Thoracic aorta (tissue), 2 donors: ENCODE measurements at places on chromosomes 7 and 10. TPM values are rescaled to one million over a fixed set of nuclear protein-coding genes. Genes with fewer than 3 reads are reported as not detected.

The SLC29A4 gene
- total RNA-seq, result 0.21 TPM

The RAPGEF5 gene
- total RNA-seq, result 70.8 TPM

The C10orf62 gene
- total RNA-seq, result not detected

The CAV2 gene
- 93.8 TPM for total RNA-seq

The RSPH10B2 gene
- not detected for total RNA-seq

The MRC1 gene
- total RNA-seq, result 62.6 TPM

The LMOD2 gene
- total RNA-seq, result not detected

The TAS2R41 gene
- 2.5 TPM for total RNA-seq

The ADRA2A gene
- total RNA-seq, result 6.9 TPM

The TMEM270 gene
- not detected for total RNA-seq

The PLAU gene
- total RNA-seq, result 8.1 TPM

The VKORC1L1 gene
- 20.9 TPM for total RNA-seq

The OPN4 gene
- total RNA-seq, result not detected

The LLCFC1 gene
- not detected for total RNA-seq

The EPO gene
- total RNA-seq, result not detected

The CALML3 gene
- not detected for total RNA-seq

The ZNF282 gene
- total RNA-seq, result 11.1 TPM

The ZNF365 gene
- total RNA-seq, result 6.4 TPM

The FMC1 gene
- total RNA-seq, result 7.9 TPM
